Kidney epithelial cell (primary cell): ENCODE measurements at places on chromosomes 12 and 14. TPM values are rescaled to one million over a fixed set of nuclear protein-coding genes. Genes with fewer than 3 reads are reported as not detected.

DNA sequence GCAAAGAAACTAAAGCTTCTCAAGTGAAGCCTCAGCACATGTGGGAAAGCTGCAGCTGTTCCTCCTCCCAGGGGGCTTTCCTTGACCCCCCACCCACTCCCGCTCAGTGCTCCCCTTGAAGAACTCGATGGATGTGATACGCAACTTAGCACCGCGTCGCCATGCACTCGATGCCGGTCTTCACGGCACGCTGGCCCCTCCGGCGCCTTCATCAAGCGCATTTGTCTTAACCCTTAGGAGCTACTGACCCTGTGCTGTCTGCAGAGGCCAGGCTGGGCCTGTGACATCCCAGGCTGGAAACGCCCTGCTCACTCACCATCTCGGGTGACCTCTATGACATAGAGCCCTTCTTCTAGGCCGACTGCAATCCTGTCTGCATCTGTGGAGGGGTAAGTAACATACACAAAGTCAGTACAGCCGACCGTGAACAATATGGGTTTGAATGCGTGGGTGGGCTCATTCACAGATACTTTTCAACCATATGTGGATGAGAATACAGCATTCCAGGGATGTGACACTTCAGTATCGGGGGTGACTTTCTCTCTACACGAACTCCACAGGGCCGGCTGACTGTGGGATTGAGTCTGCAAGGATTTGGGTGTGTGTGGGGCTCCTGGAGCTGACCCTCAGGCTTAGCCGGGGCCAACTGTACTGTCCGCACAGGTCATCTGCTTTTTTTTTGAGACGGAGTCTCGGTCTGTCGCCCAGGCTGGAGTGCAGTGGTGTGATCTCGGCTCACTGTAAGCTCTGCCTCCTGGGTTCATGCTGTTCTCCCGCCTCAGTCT lies 23.1 kb downstream of the AMN start:
- no peak for DNase-seq

The SSPN gene
- 1.7 and 7.1 TPM in 2 replicates for total RNA-seq

- no peak for DNase-seq
Observed at GRCh38 chr14:91606851-91607250, 96.7 kb upstream of the PPP4R3A start.

DNA sequence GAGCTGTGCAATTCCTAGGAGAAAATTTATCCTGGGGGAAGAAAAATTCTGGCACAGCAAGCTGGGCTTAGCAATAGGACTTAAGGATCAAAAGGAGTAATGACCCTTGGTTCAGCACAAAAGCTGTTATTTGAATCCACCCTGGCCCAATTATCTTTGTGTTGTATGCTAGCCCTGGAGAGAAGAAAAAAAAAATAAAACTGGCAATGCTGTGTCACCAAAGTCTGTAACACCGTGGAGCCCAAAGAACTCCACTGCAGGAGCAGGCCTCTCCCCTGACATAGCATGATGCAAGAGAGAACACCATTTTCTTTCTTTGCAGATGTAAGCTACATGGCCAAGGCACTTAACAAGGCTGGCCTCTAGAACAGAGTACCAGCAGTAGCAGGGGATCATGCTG lies 63.0 kb upstream of the ARHGAP5 start:
- no peak for DNase-seq

The OTX2 gene
- not detected in 2 replicates for total RNA-seq

The PPP1R1A gene
- 2.4 and 3.4 TPM in 2 replicates for total RNA-seq
